ENCODE measurements at places on chromosomes 6 and 20. TPM values are rescaled to one million over a fixed set of nuclear protein-coding genes. Genes with fewer than 3 reads are reported as not detected.

The TPBG gene
- total RNA-seq, result 22.5 TPM

The HLA-DMB gene
- 79.6 TPM for total RNA-seq

The MEP1A gene
- total RNA-seq, result not detected

The PSORS1C2 gene
- total RNA-seq, result not detected

The SIRPD gene
- total RNA-seq, result not detected

The GSTA4 gene
- 22.1 TPM for total RNA-seq

The SMLR1 gene
- not detected for total RNA-seq

The MARCKS gene
- total RNA-seq, result 24.0 TPM

GRCh38 chr20:5195655-5196054, 68.8 kb downstream of the CDS2 start:
- no peak for DNase-seq

DNA sequence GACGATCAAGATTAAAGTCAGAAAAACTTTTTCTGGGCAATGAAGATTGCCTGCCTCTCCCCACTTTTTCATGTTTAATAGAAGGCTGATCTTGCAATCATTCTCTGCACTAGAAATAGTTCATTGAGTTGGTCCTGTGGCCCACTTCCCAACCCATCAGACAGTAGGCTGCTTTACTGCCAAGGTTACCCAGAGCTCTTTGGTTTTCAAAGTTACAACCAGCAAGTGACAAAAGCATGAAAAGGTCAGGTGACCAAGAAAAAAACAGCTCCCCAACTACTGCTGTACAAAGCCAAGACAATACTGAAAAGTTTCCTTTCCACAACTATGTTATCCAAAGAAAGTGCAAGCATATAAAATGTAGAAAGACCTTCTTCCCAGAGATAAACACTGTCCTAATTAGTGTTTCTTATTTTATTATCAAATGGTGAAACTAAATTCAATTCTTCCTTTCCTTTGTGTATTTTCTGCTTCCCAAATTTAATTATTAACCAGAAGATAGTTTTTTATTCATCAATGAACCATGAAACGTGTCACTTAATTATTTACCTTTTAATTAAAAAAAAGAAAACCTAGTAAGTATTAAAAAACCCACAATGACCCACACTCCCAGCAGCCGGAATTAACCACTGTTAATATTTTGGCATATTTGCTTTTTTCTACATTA, 16.6 kb downstream of the DNAAF9 start:
- DNase-seq, result no peak

DNA sequence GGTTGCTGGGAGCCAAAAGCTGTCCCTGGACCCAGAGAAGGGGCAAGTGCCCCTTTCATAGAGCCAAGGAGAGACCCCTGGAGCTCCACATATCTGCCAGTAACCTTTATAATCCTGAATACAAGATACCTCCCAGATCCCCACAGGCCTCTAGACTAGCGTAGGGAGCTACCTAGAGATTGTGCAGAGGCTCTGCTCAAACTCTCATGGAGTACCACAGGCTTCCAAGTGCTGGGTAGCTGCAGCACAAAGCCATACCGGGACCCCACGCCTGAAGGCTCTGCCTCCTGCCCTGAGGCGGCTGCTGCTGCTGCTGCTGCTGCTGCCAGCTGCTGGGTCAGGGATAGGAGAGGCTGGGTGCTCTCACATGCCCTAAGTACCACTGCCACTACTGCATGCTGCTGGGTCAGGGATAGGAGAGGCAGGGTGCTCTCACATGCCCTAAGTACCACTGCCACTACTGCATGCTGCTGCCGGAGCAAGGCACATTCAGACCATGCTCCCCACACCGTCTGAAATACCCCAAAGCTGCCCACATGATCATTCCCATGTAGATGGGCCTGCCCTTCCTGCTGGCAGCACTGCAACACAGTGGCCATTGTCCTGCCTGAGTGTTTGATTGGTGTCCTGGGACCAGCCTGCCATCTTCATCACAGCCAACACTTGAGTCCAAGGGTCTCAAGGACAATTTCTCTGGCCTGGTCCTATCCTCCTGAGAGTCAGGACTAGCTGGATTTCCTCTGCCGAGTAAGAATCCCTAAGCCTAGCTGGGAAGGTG, 1434.3 kb upstream of the ADGRB3 start:
- DNase-seq, result no peak

- no peak for DNase-seq
These were observed 378.7 kb upstream of the HSF2 start for GRCh38 chr6:122020588-122021264.

DNA sequence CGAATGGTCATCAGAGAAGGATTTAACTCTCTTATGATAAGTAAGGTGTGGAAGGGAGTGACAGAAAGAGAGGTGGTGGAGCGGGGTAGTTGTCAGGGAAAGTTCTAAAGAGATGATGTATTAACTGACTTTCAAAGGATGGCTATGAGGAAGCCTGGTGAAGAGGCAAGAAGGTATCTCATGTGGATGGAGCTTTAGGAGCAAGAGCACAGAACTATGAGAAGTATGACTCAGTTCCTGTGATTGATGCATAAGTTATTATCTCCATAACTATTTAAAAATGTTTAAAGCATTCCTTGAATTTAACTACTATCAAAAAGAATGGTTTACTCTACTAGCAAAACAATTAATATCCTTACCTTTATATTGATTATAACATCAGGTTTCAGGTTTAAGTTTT, 28.8 kb downstream of the AK9 start:
- DNase-seq, result no peak

DNA sequence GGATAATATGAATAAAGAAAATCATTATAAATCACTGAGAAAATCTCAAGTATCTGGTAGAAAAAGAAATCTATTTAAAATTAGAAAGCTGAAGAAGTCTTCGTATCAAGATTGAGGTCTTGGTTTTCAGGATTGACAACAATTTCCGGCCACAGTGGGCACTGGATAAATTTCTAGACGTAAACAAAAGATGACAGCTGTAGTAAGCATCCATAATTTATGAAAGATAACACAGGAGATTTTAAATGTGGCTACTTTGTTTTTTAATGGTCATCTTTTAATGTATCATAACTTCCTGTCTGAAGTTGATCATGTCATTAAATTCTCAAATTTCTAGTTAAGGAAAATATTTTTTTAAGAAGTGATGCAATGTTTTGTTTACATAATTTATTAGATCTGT, 444.2 kb downstream of the HTR1B start:
- no peak for DNase-seq

DNA sequence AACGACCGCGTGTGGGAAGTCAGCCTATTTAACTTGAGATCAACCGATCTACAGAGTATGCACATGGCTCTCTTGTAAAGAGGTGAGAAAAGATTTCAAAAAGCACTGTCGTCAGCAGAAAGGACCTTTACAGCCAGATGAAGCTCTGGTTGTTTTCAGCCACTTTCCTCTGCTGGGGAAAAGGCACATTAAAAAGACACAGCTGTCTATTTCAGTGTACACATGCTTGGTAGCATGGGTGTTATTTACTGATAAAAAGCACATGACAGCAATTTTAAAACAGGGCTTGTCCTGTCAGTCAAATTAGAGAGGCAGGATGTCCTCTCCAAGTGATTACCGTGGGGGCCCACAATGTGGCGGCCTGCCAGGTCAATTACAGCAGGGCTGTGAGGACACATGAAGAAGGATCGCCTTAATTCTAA, 188.9 kb downstream of the PRKN start:
- no peak for DNase-seq

DNA sequence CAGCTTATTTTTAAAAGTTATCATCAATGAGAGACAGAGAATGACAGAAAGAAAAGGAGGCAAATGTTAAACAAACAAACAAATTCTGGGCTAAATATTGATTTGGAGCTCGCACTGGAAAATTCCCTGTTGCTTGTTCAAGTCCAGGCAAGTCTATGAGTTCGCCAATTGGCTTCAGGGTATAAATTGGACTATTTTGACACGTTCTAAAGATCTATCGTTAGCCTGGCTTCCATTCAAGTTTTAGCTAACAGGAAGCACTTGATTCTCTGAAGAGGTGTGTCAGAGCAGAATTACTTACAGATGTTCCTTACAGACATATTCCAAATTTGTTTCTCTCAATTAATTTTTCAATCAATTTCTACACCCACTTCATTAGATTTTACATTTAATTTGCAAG, 15.8 kb upstream of the RFPL4B start:
- no peak for DNase-seq

GRCh38 chr20:50491926-50492634, 18.1 kb upstream of the PTPN1 start:
- DNase-seq, result no peak

GRCh38 chr6:105179244-105180065, at the start of gene POPDC3:
Gene POPDC3, minus strand, starts transcription at chr6:105180014. Its CDS starts 18,105 bp downstream, at chr6:105161909.
- no peak for DNase-seq

DNA sequence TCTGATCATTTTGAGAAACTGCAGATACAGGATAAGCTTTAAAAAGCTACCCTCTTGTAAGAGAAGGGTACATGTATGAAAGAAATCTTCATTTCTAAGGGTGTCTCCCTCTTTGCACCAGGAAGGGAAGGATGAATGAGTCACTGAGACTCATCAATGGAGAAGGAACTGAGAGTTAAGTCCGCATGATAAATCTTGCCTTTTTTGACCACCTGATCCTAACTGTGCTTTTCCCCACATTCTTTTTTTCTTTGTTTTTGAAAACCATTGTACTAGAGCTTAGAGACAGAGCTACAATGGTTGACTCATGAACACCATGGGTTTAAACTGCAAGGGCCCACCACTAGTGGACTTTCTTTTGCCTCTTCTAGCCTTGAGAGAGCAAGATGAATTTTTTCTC, 353.0 kb upstream of the RGS17 start:
- DNase-seq, result no peak

DNA sequence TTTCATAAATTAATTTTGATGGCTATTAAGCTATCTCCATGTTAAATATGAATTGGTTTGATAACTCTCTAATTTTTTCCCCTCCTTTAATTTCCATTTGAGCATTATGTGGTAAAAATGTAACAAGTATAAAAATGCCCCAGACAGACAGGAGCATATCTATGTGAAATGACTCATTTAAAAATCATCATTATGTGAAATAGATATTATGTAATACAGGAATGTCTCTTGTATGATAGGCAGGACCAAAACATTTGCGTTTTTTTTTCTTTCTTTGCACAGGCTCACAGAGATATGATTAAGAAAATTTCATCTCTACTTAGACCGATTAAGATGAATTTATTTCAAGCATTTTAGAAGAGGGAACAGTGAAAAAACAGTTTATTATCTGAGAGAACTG, 95.8 kb downstream of the AKAP7 start:
- no peak for DNase-seq

DNA sequence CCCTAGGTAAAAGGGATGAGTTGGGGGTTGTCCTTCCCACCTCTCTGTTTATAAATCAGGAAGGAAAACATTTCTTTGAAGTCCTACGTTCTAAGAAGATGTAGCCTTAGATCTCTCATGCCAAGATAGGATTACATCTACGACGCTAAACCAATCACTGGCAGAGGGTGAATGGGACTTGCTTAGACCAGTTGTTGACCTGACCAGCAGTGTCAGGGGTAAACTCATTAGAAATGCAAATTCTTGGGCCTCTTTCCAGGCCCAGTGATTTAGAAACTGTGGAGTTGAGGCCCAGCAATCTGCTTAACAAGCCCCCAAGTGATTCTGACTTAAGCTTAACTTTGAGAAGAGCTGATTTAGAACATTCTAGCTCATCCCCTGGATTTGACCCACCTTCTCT, 147.1 kb upstream of the THEMIS start:
- DNase-seq, result no peak

DNA sequence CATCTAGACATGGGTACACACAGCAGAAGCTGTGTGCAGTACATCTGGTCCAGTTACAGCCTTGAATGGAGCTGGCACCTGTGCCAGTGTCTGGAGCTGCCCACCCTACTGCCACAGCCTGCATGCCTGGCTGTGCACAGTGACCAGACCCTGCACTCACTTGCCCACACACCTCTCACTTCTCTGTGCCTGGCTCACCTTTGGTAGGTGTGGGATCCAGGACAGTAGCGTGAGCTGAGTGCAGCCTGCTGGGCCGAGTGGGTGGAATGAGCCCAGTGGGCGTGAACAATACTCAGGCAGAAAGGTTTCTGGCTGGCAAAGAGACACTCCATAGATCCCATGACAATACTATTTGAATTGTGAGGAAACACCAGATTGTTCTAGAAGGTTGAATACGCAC, 839.5 kb upstream of the FLRT3 start:
- DNase-seq, result no peak

Measured in omental fat pad (tissue), 4 donors.